ENCODE measurements at places on chromosomes 13 and 19. TPM values are rescaled to one million over a fixed set of nuclear protein-coding genes. Genes with fewer than 3 reads are reported as not detected.

DNA sequence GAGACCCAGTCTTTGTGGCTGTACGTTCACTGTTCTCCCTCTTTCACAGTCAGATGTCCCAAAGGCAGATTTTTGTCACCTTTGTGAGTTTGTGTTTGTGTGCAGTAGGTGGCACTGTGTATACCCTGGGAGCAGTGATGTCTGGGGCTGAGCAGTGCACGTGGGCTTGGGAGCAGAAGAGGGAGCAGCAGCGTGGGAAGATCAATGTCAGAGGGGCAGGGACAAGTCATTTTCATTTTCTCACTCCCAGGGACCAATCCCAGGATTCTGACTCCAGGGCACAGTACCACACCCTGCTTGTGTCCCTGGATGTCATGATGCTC, 2.0 kb upstream of the PSG6 start:
- DNase-seq = no peak

- no peak for DNase-seq
Measured at GRCh38 chr13:109668433-109669233, 117.8 kb downstream of the IRS2 start.

- DNase-seq = peak; percentile 16
Measured at GRCh38 chr13:32409561-32410421, 18.1 kb downstream of the N4BP2L1 start.

DNA sequence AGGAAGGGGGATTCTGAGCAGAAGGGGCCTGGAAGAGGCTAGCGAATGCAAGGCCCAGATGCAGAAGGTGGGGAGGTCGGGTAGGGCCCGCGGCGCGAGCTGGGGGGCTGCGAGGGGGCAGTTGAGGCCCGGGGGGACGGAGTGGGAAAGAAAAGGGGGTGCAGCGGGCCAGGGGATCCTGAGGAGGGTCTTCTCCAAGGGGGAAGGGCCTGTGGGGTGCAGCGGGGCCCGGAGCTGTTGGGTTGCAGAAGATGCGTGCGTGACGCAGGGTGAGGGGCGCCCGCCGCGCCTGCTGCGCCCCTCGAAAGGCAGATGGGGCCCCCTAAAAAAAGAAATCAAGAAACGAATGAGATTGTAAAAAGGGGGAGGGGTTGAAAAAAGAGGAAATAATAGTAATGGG, 313 bp downstream of the ZNF541 start:
- DNase-seq = no peak

DNA sequence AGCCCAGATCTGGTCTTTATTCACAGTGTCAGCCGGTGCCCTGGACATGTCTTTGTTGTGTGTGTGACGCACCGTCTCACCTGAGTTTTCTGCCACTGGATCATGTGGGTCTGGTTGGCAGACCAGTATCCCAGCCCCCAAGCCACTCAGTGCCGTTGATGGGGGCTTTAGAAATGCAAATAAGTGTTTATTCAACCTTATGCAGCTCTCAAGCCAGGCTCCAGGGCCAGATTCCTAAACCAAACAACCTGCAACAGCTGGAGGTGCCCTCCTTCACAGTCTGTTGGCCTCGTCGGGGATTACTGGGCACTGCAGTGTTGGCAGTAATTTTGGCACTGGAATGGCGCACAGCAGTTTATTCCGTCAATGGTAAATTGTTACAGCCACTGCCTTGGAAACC, 21.6 kb downstream of the FAM124A start:
- DNase-seq = no peak

- peak; percentile 23 for DNase-seq
Measured at GRCh38 chr13:74825152-74825937, 656.6 kb downstream of the TBC1D4 start.

DNA sequence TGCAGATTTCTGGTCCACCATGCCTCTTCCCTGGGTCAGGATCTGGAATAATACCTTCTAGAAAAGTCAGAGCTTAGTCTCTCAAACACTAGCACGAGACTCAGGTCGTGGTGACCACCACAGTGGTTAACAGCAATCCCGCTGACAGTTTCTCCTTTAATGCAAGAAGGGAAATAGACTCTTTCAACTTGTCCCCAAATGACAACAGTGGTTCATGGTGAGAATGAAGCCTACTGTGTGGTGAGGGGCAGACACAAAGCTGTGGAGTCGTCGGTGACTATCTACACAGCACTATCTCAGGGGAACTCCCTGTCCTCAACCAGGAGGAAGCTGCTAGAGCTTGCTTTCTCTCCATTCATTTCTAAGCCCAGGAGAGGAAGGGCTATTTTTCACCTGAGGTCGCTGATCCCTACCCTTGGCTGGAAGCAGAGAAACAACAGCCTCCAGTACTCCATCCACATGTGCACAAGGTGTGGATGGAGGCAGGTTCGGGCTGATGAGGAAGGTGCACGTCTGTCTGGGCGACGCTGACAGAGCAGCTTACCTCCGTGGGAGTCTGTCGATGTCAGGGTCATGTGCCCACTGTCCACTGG, 72.4 kb downstream of the STK24 start:
- DNase-seq = no peak

DNA sequence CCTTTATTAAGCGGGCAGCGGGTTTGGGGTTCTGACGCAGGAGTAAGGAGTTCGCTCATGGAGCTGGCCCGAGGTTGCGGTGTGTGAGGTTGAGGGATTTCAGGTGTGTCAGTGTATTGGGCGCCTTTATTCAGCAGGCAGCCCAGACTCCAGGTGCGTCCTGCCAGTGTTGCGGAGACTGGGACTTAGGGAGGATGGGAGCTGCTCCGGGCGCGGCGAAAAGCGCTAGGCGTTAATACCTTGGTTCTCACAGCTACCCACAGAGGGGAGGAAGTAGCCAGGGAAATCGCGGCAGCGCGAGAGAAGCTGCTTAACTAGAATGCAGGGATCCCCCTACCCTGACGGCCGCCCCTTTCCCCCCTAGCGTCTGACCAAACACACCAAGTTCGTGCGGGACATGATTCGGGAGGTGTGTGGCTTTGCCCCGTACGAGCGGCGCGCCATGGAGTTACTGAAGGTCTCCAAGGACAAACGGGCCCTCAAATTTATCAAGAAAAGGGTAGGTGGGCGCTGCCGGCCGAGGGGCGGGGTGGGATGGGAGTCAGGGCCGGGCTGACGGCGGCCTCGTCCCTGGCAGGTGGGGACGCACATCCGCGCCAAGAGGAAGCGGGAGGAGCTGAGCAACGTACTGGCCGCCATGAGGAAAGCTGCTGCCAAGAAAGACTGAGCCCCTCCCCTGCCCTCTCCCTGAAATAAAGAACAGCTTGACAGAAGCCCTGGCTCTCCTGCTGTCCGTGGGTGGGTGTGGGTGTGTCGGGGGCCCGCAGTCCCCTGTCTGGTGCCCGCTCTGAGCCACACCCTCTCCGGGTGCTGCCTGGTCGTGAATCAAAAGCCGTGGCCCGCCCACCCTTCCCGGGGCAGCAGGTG, 1.1 kb downstream of the RPL36 start:
- DNase-seq = no peak

- DNase-seq = no peak
Measured at GRCh38 chr13:30877335-30877734, 28.7 kb upstream of the MEDAG start.

GRCh38 chr19:28983430-28983829, 229.5 kb downstream of the UQCRFS1 start:
- DNase-seq = no peak

DNA sequence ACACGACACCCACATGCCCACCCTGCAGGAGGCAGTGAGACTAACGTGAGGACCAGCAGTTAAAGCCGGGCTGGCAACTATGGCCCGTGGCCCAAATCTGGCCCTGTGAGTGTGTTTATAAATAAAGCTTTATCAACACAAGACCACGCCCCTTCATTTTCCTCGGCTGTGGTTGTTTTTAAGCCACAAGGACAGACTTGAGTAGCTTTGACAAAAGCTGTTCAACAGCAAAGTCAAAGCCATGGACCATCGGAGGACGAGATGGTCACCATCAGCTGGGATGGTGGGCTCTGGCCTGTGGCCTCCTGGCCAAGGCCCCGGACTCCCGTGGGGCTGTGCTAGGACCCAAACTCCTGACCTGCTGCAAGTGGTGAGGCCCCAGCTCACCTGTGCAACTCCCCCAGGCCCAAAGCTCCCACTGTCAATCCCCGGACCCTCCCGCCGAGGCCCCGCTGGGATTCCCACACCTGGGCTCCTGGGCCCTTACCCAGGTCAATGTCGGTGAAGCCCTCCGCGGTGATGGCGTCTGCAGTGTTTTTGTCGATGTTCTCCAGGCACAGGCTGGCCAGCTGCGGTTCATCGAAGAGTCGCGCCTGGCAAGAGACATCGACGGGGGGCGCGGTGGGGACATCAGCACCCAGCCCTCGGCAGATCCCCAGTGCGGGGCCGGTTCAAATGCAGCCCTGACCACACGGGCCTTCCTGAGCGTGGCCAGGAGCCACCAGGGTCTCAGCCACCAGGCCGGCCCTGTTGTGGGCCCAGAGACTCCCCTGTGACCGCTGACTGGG, 25.1 kb downstream of the BTBD2 start:
- DNase-seq = no peak

DNA sequence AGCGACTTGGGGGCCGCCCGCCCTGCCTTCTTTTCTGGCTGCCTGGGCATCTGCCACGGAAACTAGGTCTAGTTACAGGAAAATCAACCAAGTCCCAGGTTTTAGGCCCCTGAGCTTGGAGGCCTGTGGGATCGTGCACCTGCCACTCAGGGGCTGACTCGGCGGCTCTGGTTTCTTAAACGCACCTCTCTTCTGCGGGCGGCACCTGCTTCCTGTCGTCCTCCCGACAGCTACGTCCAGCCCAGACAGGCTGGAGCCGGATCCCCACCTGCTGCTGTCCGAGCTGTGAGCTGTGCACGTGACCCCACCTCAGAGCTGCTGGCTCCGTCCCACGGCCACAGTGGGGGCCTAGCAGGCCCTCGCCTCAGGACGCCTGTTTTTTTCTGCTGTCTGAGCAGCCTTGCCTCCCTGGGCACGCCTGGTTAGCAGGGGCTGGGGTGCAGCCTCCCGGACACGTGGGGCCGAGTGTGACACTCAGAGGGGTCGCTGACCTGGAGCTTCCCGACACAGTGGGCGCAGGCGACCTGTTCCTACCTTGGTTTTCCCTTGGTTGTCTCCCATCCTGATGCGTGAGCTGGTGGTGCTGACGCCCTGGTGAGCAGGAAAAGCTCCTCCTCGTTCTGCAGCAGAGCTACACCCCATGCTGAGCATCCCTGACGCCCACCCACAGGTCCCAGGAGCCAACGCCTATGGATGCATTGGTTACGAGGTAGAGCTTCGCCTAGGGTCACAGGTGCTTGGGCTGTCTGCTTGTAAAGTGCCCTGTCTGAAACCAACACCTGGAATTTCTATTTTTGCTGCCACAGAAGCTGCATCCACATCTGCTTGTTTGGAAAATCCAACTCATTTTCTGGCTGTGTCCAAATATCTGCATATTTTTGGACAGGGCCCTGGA, 17.5 kb downstream of the TMEM255B start:
- DNase-seq = no peak

GRCh38 chr19:10828981-10829821, 6.8 kb downstream of the TMED1 start:
- no peak for DNase-seq

GSX1 gene
- not detected for polyA plus RNA-seq

MYH14 gene
- 16.6 TPM for polyA plus RNA-seq

PLK5 gene
- polyA plus RNA-seq = 0.16 TPM
